ENCODE measurements at places on chromosomes 13 and 19. TPM values are rescaled to one million over a fixed set of nuclear protein-coding genes. Genes with fewer than 3 reads are reported as not detected.

MEF2B gene
- 2.7 TPM for total RNA-seq

LRRC63 gene
- 0.51 TPM for total RNA-seq

PRKCG gene
- total RNA-seq = not detected

PNMA8A gene
- total RNA-seq = 1.1 TPM

YJEFN3 gene
- total RNA-seq = 8.8 TPM

EHD2 gene
- 0.10 TPM for total RNA-seq

ZNF766 gene
- 21.8 TPM for total RNA-seq

SYNE4 gene
- 1.4 TPM for total RNA-seq

TUBA3C gene
- total RNA-seq = not detected

KLF2 gene
- total RNA-seq = 0.84 TPM

OLFM2 gene
- total RNA-seq = not detected

NLRP7 gene
- total RNA-seq = not detected

ZNF765 gene
- total RNA-seq = 8.8 TPM

MAP1S gene
- total RNA-seq = 69.5 TPM

ZNF737 gene
- total RNA-seq = 9.0 TPM

MIA gene
- total RNA-seq = not detected

SYNGR4 gene
- total RNA-seq = not detected

CLC gene
- not detected for total RNA-seq

CDC42EP5 gene
- 0.51 TPM for total RNA-seq

FAM83E gene
- 5.7 TPM for total RNA-seq

ZNF320 gene
- 11.2 TPM for total RNA-seq

RGL3 gene
- total RNA-seq = not detected

KLK12 gene
- total RNA-seq = not detected

WDR62 gene
- total RNA-seq = 19.2 TPM

All from activated CD8-positive, alpha-beta memory T cell treated with anti-CD3 and anti-CD28 coated beads for 36 hours (primary cell).